ENCODE measurements at places on chromosomes 3 and 15. TPM values are rescaled to one million over a fixed set of nuclear protein-coding genes. Genes with fewer than 3 reads are reported as not detected.

Gene RLBP1
- total RNA-seq = not detected

Gene HYAL3
- 3.3 TPM for total RNA-seq

Gene CGNL1
- total RNA-seq = 3.3 TPM

Gene SYNPR
- total RNA-seq = not detected

Gene SPESP1
- total RNA-seq = 2.4 TPM

Gene RTP1
- not detected for total RNA-seq

Gene NAA80
- 2.8 TPM for total RNA-seq

Gene GOLGA8A
- 12.7 TPM for total RNA-seq

Gene TMC3
- not detected for total RNA-seq

Gene CPNE4
- total RNA-seq = not detected

Gene EOMES
- total RNA-seq = 0.06 TPM

Gene C2CD4B
- 0.26 TPM for total RNA-seq

Gene SLC51B
- total RNA-seq = not detected

Gene CYP8B1
- total RNA-seq = not detected

Gene IL17RC
- total RNA-seq = 29.2 TPM

Gene UBAP1L
- 1.2 TPM for total RNA-seq

Gene SUSD5
- 4.8 TPM for total RNA-seq

Gene ANKRD34C
- total RNA-seq = not detected

Gene SPATA16
- total RNA-seq = not detected

Gene FRMD4B
- total RNA-seq = 18.0 TPM

Gene SI
- total RNA-seq = not detected

Gene PCSK6
- 0.19 TPM for total RNA-seq

Gene OIP5
- total RNA-seq = 4.9 TPM

Gene ASB14
- under 0.01 TPM for total RNA-seq

Gene GOLGA6L9
- 1.1 TPM for total RNA-seq

Gene SERPINI2
- not detected for total RNA-seq

Gene MESP1
- 0.37 TPM for total RNA-seq

Gene ANKRD28
- 138 TPM for total RNA-seq

Gene ULK4
- total RNA-seq = 12.8 TPM

Gene SMCO1
- not detected for total RNA-seq

Gene POC1A
- 7.8 TPM for total RNA-seq

Gene ARGFX
- total RNA-seq = not detected

Gene OR5K1
- total RNA-seq = not detected

Gene TMEM41A
- 10.4 TPM for total RNA-seq
